ENCODE measurements at places on chromosomes 2 and 18. TPM values are rescaled to one million over a fixed set of nuclear protein-coding genes. Genes with fewer than 3 reads are reported as not detected.

DNA sequence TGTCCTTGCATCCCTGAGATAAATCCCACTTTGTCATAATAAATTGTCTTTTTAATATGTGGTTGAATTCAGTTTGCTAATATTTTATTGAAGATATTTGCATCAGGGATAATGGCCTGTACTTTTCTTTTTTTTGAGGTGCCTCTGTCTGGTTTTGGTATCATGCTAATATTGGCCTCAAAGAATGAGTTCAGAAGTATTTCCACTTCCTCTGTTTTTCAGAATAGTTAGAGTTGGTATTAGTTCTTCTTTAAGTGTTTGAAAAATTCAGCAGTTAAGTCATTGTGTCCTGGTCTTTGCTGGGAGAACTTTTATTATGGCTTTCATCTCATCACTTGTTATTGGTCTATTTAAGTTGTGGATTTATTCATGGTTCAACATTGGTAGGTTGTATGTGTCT lies 464.1 kb upstream of the CRIM1 start:
- H3K4me3 ChIP-seq: no peak overlapping the region
- H3K27me3 ChIP-seq: no peaks in the 10 kb centered on the region
- no peaks in the 10 kb centered on the region for H3K4me1 ChIP-seq
- no peaks in the 10 kb centered on the region for H3K36me3 ChIP-seq
- no peak for DNase-seq

DNA sequence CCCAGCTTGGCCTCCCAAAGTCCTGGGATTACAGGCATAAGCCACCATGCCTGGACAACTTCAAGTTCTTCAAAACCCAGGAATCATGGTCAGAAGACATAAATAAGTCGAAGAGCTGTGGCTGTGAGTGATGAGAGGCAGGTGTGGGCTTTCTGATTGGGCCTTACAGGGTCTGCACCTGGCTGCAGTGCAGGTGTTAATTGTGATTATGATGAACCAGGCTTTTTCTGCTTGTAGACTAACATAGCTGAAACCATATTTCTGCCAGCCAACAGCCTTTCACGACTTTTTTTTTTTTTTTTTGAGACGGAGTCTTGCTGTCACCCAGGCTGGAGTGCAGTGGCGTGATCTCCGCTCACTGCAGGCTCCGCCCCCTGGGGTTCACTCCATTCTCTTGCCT lies 14.9 kb upstream of the DTNB start:
- DNase-seq: no peak
- H3K36me3 ChIP-seq: no peaks in the 10 kb centered on the region
- peaks cover 20% of the 10 kb centered on the region for H3K4me1 ChIP-seq
- H3K4me3 ChIP-seq: no peak overlapping the region
- no peak overlapping the region for H3K27ac ChIP-seq
- H3K27me3 ChIP-seq: no peaks in the 10 kb centered on the region

- peaks cover 4% of the 10 kb centered on the region for H3K36me3 ChIP-seq
- H3K27me3 ChIP-seq: no peaks in the 10 kb centered on the region
- H3K4me3 ChIP-seq: no peak overlapping the region
- DNase-seq: peak; percentile 46
- H3K4me1 ChIP-seq: peaks cover 15% of the 10 kb centered on the region
These were observed 86.6 kb downstream of the ASB1 start for GRCh38 chr2:238513346-238513745.

DNA sequence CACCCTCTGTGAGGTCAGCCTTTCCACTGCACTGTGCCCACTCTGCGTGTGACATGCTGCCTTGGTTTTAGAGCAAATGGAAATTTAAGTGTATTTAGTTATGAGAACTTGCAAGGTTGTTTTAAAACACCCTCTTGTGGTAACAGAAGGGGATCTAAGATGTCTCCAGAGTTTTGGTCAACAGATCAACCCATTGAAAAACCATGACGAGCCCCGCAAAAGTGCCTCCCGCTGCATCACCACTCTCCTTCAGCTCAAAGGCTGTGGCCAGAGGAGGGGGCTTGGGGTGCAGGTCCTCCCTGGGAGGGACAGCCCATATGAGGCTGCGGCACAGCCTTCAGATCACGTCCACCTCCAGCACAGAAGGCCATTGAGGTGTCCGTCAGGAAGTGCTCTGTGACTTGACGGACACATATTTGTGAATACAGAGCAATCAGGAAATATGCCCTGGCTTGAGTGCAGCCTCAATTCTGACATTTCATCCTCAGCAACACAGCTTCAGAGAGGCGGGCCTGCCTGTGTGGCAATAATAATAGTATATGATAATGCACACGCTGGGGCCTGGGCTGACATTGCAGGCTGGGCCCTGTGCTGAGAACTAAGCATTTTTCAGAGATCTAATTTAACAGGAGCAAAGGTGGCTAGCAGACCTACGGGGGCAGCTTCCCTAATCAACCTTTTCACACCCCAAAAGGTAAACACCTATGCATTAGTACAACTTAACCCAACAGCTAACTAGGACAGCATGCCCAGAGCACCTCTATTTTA lies 213.9 kb downstream of the ANAPC1 start:
- H3K36me3 ChIP-seq: peaks cover 4% of the 10 kb centered on the region
- no peak overlapping the region for H3K27ac ChIP-seq
- H3K4me1 ChIP-seq: peaks cover 18% of the 10 kb centered on the region

The POTEF gene
- 8.4 TPM for total RNA-seq

Measured in neural crest cell (in vitro differentiated cells).